ENCODE measurements at places on chromosomes 12 and 14.

DNA sequence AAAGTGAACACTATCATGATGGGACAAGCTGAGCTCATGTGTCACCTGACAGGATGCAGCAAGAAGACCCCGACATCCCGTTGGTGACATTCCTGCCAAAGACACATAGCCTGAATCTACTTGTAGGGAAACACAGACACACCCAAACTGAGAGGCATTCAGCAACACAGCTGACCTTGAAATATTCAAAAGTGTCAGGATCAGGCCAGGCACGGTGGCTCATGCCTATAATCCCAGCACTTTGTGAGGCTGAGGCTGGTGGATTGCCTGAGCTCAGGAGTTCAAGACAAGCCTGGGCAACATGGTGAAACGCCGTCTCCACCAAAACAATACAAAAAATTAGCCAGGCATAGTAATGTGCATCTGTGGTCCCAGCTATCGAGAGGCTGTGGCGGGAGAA lies 232.0 kb upstream of the PLXNC1 start:
- no peaks in the 10 kb centered on the region for H3K4me1 ChIP-seq
- DNase-seq: no peak
- H3K4me3 ChIP-seq: no peak overlapping the region
- no peaks in the 10 kb centered on the region for H3K36me3 ChIP-seq

- H3K27ac ChIP-seq: no peak overlapping the region
- no peak overlapping the region for H3K4me3 ChIP-seq
- DNase-seq: no peak
Observed at GRCh38 chr12:32257695-32258496, 141.5 kb upstream of the FGD4 start.

GRCh38 chr14:100673085-100673806 lies 53.4 kb upstream of the DLK1 start:
- no peak overlapping the region for H3K27ac ChIP-seq
- no peaks in the 10 kb centered on the region for H3K36me3 ChIP-seq
- no peak overlapping the region for H3K4me3 ChIP-seq
- DNase-seq: peak; percentile 77
- peaks cover 15% of the 10 kb centered on the region for H3K27me3 ChIP-seq

GRCh38 chr14:28630100-28630499 lies 136.5 kb upstream of the FOXG1 start:
- no peaks in the 10 kb centered on the region for H3K27me3 ChIP-seq
- H3K36me3 ChIP-seq: no peaks in the 10 kb centered on the region
- no peak for DNase-seq
- no peak overlapping the region for H3K27ac ChIP-seq
- H3K4me1 ChIP-seq: no peaks in the 10 kb centered on the region
